ENCODE measurements at places on chromosomes 16 and 17. TPM values are rescaled to one million over a fixed set of nuclear protein-coding genes. Genes with fewer than 3 reads are reported as not detected.

Gene RNU2-1
- 8,052 TPM for total RNA-seq

DNA sequence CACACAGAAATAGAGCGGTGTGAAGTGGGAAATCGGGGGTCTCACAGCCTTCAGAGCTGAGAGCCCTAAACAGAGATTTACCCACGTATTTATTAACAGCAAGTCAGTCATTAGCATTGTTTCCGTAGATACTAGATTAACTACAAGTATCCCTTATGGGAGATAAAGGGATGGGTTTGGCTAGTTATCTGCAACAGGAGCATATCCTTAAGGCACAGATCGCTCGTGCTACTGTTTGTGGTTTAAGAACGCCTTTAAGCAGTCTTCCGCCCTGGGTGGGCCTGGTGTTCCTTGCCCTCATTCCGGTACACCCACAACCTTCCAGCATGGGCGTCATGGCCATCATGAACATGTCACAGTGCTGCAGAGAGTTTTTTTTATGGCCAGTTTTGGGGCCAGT, 27.0 kb downstream of the TMC6 start:
- no peak overlapping the region for H3K4me3 ChIP-seq
- DNase-seq: no peak
- no peaks in the 10 kb centered on the region for H3K4me1 ChIP-seq
- no peak overlapping the region for H3K27ac ChIP-seq
- H3K36me3 ChIP-seq: peaks cover 47% of the 10 kb centered on the region

Gene CACNA1G
- not detected for total RNA-seq

Gene COG1
- total RNA-seq: 29.2 TPM

- no peak overlapping the region for H3K27ac ChIP-seq
- peaks cover 10% of the 10 kb centered on the region for H3K4me1 ChIP-seq
- DNase-seq: no peak
- no peaks in the 10 kb centered on the region for H3K36me3 ChIP-seq
Observed at GRCh38 chr17:66150708-66151107, 41.2 kb downstream of the CEP112 start.

- no peak for DNase-seq
- H3K4me1 ChIP-seq: peaks cover 3% of the 10 kb centered on the region
- H3K27ac ChIP-seq: no peak overlapping the region
- H3K36me3 ChIP-seq: no peaks in the 10 kb centered on the region
- no peak overlapping the region for H3K4me3 ChIP-seq
Observed at GRCh38 chr17:29357232-29357631, 32.9 kb upstream of the TAOK1 start.

Gene GNPTG
- 34.3 TPM for total RNA-seq

GRCh38 chr16:3675601-3676130, 21.2 kb downstream of the DNASE1 start:
- H3K4me3 ChIP-seq: no peak overlapping the region
- peaks cover 28% of the 10 kb centered on the region for H3K36me3 ChIP-seq
- H3K27me3 ChIP-seq: no peaks in the 10 kb centered on the region
- DNase-seq: no peak
- H3K27ac ChIP-seq: no peak overlapping the region

GRCh38 chr17:2468270-2468669, 43.4 kb downstream of the METTL16 start:
- no peaks in the 10 kb centered on the region for H3K4me1 ChIP-seq
- no peak for DNase-seq
- no peak overlapping the region for H3K4me3 ChIP-seq
- H3K27ac ChIP-seq: no peak overlapping the region

Gene CALB2
- total RNA-seq: not detected

DNA sequence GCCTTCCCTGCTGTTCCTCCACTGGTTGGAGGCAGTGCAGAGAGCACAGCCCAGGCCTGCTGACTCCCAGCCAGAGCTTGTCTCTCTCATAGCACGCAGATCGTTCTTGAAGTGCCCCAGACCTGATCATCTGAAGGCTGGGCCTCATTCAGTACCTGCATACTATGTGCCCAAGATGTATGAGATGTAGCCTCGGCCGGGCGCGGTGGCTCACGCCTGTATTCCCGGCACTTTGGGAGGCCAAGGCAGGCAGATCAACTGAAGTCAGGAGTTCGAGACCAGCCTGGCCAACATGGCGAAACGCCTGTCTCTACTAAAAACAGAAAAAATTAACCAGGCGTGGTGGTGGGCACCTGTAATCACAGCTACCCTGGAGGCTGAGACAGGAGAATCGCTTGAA, 31.0 kb downstream of the WNT3 start:
- H3K4me1 ChIP-seq: no peaks in the 10 kb centered on the region
- no peak for DNase-seq
- H3K27ac ChIP-seq: no peak overlapping the region
- H3K4me3 ChIP-seq: no peak overlapping the region
- H3K36me3 ChIP-seq: no peaks in the 10 kb centered on the region
- no peaks in the 10 kb centered on the region for H3K27me3 ChIP-seq

Gene EPOP
- 7.8 TPM for total RNA-seq

- DNase-seq: peak; percentile 8
- peak overlapping the region; percentile 89 for H3K4me3 ChIP-seq
- peaks cover 13% of the 10 kb centered on the region for H3K36me3 ChIP-seq
- peaks cover 48% of the 10 kb centered on the region for H3K4me1 ChIP-seq
- H3K27me3 ChIP-seq: no peaks in the 10 kb centered on the region
Observed at GRCh38 chr16:81313701-81314602, 810 bp upstream of the GAN start.

- H3K4me3 ChIP-seq: no peak overlapping the region
- DNase-seq: no peak
- no peaks in the 10 kb centered on the region for H3K27me3 ChIP-seq
- no peak overlapping the region for H3K27ac ChIP-seq
- peaks cover 6% of the 10 kb centered on the region for H3K4me1 ChIP-seq
Observed at GRCh38 chr17:72926171-72926570, 166.3 kb downstream of the SLC39A11 start.

GRCh38 chr16:12132850-12133440, 156.4 kb downstream of the SNX29 start:
- no peak overlapping the region for H3K4me3 ChIP-seq
- no peaks in the 10 kb centered on the region for H3K4me1 ChIP-seq
- H3K36me3 ChIP-seq: peaks cover 18% of the 10 kb centered on the region
- no peak overlapping the region for H3K27ac ChIP-seq

- no peaks in the 10 kb centered on the region for H3K27me3 ChIP-seq
- H3K4me1 ChIP-seq: peaks cover 23% of the 10 kb centered on the region
- no peak overlapping the region for H3K4me3 ChIP-seq
- no peaks in the 10 kb centered on the region for H3K36me3 ChIP-seq
- no peak overlapping the region for H3K27ac ChIP-seq
- no peak for DNase-seq
Observed at GRCh38 chr16:12094537-12095265, 118.2 kb downstream of the SNX29 start.

Gene EVPL
- 0.05 TPM for total RNA-seq

DNA sequence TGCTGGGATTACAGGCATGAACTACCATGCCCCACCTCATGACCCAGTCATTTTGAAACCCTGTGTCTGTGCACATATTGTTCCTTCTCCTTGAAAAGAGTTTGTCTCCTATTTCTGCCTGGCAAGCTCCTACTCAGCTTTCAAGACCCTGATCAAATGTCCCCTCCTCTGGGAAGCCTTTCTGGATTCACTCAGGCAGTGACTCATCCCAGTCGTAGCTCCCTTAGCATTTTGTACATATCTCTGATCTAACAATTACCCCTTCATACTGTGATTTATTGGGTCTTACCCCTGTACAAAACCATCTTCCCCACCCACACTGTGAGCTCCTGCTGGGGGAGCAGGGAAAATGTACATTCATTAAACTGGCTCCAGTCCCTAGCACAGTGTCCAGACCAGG, 18.1 kb upstream of the ABCC12 start:
- H3K4me1 ChIP-seq: no peaks in the 10 kb centered on the region
- no peaks in the 10 kb centered on the region for H3K36me3 ChIP-seq
- H3K27ac ChIP-seq: no peak overlapping the region
- peaks cover 7% of the 10 kb centered on the region for H3K27me3 ChIP-seq

Gene KRTAP17-1
- not detected for total RNA-seq

Gene AIPL1
- not detected for total RNA-seq

Gene KRTAP4-6
- total RNA-seq: not detected

DNA sequence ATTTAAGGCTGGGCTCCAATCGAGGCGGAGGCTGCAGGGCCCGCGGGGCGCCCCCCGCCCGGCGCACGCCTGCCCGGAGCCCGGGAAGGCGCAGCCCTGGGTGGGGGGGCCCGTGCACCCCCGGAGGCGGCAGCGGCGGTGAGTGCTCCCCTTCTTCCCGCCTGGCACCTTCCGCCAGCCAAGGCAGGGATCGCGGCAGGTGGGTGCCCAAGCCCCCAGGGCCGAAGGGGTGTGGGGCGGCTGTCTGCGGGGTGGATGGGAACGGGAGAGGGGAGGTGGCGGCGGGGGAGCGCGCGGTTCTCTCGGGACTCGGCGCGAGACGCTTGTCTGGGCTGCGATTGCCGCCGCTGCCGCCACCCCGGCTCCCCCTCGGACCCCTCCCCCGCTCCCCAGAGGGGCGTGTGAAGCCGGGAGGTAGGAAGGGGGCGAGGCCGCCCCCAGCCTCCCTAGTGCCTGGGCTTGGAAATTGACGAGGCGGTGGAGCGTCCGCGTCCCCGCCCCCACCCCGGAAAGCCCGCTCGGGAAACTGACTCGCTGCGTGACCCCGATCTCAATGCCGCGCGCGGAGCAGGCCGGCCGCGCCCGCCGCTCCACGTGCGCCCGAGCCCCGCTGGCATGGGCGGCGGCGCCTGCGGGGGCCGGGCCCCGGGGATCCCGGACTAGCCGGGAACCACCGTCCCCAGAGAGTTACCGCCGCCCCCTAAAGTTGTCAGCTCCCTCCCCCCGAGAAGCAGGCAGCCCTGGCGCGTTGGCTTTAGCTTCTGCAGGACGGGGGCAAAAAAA, 231.5 kb downstream of the MRTFB start:
- peaks cover 33% of the 10 kb centered on the region for H3K27me3 ChIP-seq
- no peak overlapping the region for H3K27ac ChIP-seq
- H3K4me1 ChIP-seq: peaks cover 21% of the 10 kb centered on the region
- H3K4me3 ChIP-seq: peak overlapping the region; percentile 68
- H3K36me3 ChIP-seq: no peaks in the 10 kb centered on the region
